ENCODE measurements at places on chromosomes 1 and 21.

GRCh38 chr1:19450811-19451515 is 34.4 kb downstream of the CAPZB start:
- no peak for DNase-seq

DNA sequence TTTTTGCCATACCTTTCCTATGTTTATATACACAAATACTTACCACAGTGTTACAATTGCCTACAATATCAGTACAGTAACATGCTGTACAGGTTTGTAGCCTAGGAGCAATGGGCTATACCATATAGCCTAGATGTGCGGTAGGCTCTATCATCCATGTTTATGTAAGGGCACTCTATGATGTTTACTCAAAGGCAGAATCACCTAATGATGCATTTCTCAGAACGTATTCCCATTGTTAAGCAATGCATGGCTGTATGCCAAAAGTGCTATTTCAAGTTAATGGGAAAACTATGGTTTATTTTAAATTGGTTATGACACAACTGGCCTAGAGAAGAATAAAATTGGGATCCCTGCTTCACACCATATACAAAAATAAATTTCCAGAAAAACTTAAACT is 36.9 kb upstream of the DISP1 start:
- no peak for DNase-seq

GRCh38 chr21:21101911-21102310 is 103.7 kb downstream of the NCAM2 start:
- peak; percentile 54 for DNase-seq

- no peak for DNase-seq
These were observed 270.2 kb downstream of the PTPRC start for GRCh38 chr1:198908995-198909394.

DNA sequence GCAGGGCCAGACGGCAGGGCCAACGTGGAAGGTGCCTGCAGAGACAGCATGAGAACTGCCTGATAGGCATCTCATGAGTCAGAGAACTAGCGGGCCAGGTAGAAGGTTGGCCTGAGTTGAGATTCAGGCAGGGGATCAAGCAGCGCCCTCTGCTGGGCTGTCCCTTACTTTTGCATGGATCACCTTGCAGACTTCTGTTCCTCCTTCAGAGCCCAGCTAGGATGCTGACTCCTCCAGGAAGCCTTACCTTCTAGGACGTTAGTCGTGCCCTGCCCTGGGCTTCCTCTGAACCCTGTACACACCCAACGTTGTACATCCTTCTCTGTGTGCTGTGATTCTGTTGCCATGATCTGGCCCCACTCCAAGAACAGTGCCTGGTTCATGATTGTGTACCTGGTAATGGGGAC is 231.3 kb upstream of the VAMP3 start:
- peak; percentile 46 for DNase-seq

GRCh38 chr1:186683652-186684410 is 3.6 kb upstream of the PTGS2 start:
- DNase-seq, result no peak

DNA sequence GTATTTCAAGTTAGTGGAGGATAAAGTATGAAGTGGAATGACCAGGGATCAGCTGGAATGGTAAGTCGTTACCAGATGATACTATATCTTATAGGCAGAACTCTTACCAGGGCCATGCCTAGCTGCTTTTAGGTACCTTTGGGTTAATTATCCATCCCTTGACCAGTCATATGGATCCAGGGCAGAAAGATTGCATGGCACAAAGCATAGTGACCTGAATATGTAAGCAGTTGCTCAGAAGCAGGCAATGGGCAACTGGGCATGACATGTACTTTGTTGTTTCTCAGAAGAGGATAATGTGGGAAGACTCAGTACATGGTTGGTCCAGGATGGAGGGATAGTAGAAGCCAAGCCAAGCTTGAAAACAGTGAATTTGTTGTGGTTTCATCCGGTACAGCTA is 87.2 kb downstream of the CLEC20A start:
- DNase-seq, result no peak

GRCh38 chr1:32031578-32032274 is 18.1 kb downstream of the KHDRBS1 start:
- no peak for DNase-seq
